ENCODE measurements at places on chromosomes 5 and 9. TPM values are rescaled to one million over a fixed set of nuclear protein-coding genes. Genes with fewer than 3 reads are reported as not detected.

The SNX24 gene
- 21.0 TPM for total RNA-seq

DNA sequence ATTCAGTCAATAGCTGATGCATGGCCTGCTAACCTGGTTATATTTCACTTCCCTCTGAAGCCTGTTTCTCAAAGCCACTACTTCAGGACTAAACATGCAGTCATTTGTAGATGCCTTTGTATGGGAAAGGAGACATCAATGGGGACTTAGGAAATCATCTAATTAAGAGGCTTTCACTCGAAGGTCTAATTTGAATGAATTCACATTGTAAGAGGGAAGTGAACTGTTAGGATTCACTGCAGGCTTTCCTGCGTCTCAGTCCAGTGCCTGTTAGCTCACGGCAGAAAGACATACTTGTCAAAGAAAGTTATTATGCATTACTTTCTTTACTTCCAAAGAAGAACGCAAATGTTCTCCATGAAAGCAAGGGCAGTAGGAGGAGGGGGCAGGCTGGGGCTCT lies 50.6 kb upstream of the CDK20 start:
- DNase-seq: peak; percentile 73

The SV2C gene
- total RNA-seq: 0.06 TPM

The CTSV gene
- total RNA-seq: 52.2 TPM

GRCh38 chr9:115941561-115942315 lies 211.9 kb upstream of the PAPPA start:
- no peak for DNase-seq

DNA sequence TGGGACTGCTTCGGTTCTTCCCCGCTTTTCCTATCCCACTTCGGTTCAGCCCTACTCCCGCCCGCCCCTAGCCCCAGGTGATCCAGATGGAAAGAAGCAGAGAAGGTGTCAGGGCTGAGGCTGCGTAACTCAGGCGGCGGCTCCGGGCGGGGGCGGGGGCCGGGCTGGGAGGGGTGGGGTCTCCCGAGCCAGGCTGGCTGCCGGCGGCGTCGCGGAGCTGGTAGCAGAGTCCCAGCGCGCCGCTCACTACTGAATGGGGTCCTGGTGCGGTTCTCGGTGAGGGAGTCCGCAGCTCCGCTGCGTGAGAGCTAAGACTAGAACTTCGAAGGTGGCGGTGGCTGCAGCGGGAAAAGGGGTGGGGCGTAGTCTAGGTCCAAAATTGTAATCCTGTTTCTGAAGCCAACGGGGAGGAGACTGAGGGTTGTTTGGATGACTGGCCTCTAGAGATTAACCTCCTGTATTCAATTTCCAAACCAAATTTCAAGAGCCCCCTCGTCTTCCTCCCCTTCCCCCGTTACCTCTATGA lies 1.4 kb downstream of the PRR16 start:
- DNase-seq: peak; percentile 73

The HACD4 gene
- total RNA-seq: 1.2 TPM

GRCh38 chr5:83082750-83083149 lies 5.4 kb downstream of the XRCC4 start:
- DNase-seq: no peak

DNA sequence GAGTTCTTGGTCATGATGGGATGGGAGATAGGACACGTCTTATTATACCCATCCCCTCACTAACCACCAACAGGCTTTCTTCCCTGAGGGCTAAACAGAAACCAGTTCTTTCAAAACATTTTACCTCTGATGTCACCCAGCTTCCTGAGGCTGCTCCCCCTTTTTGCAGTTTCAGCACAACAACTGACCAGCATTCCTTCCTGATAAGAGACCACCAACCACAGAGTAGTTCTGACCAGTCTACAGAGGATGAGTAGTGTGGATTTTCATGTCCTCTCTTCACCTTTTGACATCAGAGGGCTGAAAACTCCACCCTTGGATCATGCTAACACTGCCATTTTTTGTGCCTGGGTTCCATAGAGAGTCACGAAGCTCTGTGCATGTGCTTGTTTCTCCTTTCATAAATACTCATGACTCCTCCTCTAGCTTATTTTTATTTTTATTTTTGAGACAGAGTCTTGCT lies 82.6 kb downstream of the OSTF1 start:
- DNase-seq: no peak

The SPZ1 gene
- total RNA-seq: not detected

GRCh38 chr5:163914910-163915309 lies 409.5 kb downstream of the MAT2B start:
- DNase-seq: no peak

The SPINK4 gene
- not detected for total RNA-seq

The SPATA31E1 gene
- total RNA-seq: not detected

The SMC2 gene
- 46.7 TPM for total RNA-seq

DNA sequence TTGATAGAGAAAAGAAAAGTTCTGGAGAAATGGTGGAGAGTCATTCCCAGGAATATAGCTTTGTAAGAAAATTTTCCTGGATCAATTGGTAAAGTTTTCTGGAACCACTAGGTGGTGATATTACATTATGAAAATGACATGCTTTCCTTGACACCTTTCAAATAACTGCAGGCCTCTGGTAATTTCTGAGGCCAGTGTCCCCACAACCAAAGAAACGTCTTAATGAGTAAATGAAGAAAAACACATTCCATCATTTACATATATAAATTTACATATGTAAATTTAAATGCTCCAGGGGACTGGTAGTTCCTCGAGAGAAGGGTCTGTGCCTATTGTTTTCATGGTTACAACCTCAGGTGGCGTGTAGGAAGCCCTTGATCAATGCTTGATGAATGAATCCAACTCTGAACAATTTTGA lies 17.2 kb upstream of the RGS3 start:
- DNase-seq: peak; percentile 50

All from neural progenitor cell (in vitro differentiated cells).